ENCODE measurements at places on chromosomes 3 and 15.

DNA sequence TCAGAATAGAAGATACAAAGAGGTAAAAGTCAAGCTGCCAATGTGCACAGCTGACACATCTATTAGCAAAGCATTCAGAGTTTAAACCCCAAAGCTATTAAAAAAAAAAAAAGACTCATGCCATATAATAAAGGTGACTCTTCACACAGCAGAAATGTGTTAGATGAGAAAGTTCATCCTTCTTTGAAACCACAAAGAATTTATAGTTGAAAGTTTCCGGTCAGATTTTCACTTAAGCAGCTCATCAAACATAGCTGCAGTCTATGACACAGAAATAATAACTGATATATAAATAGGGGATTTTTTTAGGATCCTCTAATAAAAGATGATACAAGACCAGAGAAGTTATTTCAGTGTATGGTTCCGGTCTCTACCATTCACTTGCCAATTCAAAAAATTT, 76.6 kb downstream of the WWTR1 start:
- no peak for DNase-seq

DNA sequence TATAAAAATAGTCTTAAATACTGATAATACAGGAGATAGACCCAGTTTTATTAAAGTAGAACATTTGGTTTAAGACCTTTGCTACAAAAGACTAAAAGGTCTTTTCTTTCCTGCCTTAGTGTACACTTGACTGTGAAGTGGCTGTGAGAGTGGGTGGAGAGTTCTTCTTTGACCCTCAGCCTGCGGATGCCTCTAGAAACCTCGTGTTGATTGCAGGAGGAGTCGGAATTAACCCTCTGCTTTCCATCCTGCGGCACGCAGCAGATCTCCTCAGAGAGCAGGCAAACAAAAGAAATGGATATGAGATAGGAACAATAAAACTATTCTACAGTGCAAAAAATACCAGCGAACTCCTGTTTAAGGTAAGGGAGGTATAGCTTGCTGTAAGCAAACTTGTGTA, 36.5 kb downstream of the OXNAD1 start:
- no peak for DNase-seq

DNA sequence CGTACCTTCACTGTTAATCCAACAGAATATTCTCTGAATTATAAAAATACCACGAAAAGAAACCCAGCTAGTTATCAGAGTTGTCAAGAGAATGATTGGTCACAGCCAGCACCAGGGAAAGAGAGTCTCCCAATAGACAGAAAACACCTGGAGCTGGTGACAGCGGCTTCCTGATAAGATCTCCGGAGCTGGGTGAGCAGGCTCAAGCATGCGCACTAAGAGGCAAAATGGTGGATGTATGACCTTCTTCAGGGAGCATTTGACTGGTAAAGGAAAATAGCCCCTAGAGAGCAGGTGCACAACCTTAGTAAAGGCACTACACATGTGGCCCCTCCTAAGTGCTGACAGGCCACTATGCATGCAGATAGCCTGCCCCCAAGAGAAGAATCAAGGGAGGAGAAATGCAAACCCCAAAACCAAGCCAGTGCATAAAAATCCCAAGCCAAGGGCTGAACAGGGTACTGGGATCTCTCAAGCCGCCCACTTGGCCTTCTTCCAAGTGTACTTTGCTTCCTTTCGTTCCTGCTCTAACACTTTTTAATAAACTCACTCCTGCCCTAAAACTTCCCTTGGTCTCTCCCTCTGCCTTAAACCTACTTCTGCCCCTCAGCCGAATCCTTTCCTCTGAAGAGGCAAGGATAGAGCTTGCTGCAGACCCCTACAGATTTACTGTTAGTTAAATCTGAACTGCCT, 93.2 kb downstream of the UACA start:
- DNase-seq: peak; percentile 53

DNA sequence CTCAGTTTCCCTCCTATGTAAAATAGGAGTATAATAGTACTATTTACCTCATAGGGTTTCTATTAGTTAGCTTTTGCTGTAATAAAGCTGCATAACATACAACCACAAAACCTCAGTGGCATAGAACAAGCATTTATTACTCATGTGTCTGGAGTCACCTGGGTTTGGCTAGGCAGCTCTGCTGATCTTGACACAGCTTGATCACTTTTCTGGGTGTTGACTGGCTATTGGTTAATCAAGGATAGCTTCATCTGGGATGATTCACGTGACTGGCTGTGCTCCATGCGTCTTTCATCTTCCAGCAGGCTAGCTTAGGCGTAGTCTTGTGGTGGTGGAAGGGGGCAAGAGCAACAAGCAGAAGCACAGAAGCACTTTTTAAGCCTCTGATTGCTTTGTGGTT, 112.6 kb downstream of the SQOR start:
- DNase-seq: no peak

DNA sequence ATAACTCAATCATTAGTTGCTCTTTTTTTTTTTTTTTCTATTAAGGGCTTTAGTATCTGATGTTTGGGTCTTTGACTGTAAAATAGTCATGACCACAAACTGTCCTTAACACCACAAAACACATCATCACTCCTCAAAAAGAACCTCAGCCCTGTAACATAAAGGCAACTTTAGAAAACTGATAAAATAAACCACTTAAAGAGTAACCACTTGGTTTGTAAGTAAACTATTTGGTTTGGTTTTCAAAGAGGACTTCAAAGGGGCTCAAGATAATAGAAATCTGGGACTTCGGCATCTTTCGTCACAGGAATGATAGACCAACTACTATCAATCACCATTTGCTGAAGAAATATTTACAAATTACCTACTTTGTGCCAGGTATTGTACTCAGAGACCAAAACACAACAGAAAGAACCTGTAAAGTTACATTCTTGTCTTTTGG, 167.8 kb downstream of the FOXP1 start:
- no peak for DNase-seq

DNA sequence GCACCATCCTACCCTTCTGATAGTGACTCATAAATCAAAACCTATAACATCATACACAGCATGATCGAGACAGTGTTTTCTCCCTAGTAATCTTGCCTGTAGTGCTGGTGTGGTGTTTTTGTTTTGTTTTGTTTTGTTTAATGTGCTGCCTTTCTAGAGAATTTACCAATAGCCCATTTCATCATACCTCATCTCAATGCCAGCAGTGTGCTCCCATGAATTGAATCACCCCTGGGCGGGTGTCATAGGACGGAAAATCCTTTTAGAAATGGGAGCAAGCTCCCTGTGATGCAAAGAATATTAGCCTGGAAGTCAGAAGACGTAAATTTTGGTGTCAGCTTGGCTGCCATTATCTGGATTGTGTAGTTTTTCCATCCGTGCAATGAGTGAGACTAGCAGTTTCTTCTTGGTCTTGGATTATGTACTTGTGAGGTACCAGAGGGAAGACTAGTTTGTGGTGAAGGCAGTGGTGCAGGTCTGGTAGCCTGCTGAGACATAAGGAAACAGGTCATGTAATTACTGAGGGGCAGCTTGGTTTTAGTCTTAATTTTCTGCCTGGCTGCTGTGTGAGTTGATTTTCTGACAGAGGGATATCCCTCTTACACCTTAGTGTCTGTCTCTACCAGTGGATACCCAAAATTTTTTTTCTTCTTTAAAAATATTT, 29.9 kb downstream of the IGSF10 start:
- no peak for DNase-seq

DNA sequence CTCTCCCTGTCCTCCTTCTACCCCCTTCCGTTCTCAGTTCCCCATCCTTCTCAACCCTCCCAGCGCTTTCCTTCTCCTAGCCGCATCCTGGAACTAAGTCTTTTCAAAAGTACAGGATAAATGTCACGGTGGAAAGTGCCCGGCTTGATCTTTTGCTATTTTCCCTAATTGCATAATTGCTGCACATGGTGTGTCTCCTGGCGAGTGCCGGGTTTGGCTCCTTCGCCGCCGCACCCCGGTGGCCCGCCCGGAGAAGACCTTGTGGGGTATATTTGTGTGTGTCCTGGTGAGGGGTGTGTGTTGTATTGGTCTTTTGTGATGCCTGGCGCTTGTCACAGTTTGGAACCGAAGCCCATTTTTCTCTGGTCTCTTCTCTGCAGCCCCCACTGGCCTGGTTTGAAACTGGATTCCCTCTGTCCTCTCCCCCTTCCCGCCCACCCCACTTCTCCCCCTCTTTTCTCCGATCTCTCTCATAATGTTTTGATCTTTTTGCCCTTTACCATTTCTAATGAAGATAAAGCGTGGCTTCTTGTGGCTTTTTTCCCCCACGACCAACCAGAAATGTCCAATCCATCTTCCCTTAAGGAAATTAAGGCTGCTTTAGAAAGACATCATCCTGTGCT, 692 bp downstream of the UBE2E2 start:
- peak; percentile 32 for DNase-seq

- DNase-seq: no peak
These were observed 1.2 kb downstream of the TRH start for GRCh38 chr3:129975705-129976048.

DNA sequence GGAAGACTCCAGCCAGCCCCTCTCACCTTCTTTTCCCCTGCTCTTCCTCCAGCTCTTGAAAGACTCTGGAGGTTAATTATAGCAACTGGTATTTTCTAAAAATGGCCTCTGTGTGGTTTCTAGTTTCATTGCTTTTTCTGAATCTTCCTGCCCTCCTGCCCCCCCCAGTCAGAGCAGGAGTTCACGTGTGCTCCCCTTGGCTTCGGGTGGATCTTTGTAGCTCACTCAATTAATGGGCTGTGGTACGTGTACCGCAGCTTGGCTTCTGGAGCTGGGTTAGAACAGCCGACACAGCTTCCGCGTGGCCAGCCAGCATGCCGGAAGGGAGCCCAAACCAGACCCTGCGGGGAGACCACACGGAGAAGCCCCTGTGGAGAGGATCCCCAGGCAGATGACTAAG, 31.5 kb downstream of the TM2D3 start:
- no peak for DNase-seq

DNA sequence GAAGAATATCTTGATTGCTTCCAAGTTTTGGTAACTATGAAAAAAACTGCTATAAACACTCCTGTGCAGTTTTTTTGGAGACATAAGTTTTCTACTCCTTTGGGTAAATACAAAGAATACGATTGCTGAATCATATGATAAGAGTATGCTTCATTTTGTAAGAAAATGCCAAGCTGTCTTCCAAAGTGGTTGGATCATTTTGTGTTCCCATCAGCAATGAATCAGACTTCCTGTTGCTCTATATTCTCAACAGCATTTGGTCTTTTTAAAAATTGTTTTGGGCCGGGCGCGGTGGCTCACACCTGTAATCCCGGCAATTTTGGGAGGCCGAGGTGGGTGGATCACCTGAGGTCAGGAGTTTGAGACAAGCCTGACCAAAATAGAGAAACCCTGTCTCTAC, 14.5 kb downstream of the BTD start:
- no peak for DNase-seq

- no peak for DNase-seq
These were observed 179.9 kb downstream of the MCTP2 start for GRCh38 chr15:94411285-94411684.

DNA sequence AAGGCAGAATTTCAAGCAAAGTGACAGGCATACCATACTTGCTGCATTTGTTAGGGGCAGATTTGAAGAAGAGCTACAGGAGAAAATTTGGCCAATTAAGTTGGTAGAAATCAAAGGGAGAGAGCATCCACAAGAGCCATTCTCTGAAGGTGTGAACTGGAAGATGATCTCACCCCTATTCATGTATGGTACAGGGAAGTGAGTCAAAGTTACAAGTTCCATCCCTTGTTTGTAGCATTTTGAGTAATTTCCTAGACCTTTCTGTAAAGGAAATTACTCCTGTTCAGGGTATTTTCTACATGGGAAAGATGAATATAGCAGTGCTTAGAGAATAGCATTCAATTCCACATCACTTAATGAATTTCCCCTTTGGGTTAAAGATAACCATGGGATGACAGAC, 28.4 kb downstream of the TTC14 start:
- no peak for DNase-seq

DNA sequence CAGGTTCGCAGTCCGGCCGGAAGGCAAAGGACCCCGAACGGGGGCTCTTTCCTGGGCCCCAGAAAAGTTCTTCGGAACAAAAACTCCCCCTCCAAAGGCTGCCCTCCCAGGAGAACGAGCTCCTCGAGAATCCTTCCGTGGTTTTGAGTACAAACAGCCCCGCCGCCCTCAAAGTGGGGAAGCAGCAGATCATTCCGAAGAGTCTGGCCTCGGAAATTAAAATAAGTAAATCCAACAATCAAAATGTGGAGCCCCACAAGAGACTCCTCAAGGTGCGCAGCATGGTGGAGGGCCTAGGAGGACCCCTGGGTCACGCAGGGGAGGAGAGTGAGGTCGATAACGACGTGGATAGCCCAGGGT, 1.3 kb downstream of the ARHGEF26 start:
- DNase-seq: no peak

- DNase-seq: no peak
These were observed at the start of gene LTK for GRCh38 chr15:41513506-41514227. TSS of gene LTK (minus strand) at chr15:41513827. CDS start at chr15:41513709, 118 bp downstream.

DNA sequence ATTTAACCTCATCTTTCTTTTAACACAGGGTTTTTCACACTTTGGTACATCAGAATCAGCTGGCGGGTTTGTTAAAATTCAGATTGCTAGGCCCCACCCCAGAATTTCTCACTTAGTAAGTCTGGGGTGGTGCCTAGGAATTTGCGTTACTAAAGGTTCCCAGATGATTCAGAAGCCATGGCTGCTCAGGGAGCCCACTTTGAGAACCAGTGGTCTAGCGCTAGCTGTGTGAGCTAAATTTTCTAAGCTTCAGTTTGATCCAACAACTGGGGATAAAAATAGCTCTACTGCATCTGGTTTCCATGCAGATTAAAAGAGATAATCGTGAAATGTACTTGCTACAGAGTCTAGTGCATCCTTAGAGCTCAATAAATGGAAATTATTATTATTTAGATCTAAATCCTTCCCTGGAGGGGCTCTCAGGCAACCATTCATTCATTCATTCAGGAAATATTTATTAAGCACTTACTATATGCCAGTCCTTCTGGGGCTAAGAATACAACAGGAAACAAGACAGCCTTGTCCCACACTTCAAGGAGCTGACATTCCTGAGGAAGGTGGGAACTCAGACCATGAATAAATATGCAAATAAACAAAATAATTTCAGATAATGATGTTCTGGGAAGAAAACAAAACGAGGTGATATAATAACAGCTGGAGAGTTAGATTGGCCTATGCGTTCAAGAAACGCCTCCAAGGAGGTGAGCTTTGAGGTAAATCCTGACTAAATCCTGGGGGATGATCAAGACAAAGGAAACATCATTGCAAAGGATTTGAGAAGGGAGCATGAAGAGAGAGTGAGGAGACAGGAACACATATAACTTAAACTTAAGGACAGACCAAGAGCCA, 3.9 kb upstream of the CIDEC start:
- no peak for DNase-seq

DNA sequence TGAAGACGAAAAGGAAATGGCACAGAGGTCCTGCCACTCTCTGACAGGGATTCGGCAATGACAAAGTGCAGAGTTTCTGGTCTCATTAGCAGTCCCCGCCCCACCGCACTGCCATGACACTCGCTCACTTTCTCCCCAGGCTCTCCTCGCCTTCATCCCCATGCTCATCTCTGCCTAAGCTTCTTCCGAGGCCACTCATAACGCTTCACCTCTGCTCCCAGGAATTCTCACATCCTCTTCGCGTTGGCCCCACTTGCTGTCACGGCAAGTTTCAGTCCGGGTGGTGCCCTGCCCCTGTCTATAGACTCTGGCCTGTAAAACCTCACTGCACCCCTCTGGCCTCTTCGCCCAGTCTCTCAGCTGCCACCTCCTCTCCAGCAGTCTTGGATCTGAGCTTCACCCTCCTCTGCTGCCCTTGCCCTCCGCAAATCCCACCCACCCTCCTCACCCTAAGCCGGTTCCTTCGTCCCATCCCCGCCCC, 654 bp downstream of the RUBCN start:
- DNase-seq: no peak

All from heart left ventricle (tissue), 16 donors.